Kidney epithelial cell (primary cell): ENCODE measurements at places on chromosomes 1 and 21. TPM values are rescaled to one million over a fixed set of nuclear protein-coding genes. Genes with fewer than 3 reads are reported as not detected.
A peak's percentile ranks its signal among the peaks of the same experiment; 100 is the strongest.

DNA sequence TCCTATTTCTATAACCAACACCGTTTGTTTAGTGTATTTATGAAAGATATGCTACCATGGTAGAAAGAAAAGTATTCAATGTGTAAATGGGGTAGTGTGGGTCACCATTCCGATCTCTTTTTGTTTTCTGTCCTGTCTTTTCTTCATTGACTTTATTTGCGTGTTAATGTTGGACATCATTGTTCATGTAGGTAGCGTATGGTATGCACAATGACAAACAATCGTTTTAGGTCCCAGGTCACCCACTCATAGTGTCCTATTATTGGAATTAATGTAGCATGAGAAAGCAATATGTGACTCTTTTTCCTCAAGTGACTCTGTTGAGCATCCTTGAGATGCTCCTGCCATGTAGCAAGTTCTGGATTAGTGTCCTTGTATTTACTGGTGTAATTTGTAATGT is 25.4 kb downstream of the ATP5PO start:
- DNase-seq: no peak

The FAM151A gene
- not detected in 2 replicates for total RNA-seq

DNA sequence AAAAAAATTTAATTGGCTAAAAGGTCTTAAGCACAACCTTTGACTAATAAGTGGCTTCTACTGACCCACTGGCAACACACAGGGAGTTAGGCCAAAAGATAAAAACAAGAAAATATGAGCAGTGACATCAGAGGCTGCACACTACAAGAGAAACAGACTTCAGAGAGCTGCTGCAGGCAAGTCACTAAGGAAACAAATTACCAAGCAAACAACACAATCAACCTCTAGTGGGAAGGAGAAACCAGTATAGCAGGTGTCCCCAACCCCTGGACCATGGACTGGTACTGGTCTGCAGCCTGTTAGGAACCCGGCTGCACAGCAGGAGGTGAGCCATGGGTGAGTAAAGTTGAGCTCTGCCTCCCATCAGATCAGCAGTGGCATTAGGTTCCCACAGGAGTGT is 20.8 kb upstream of the ENSA start:
- no peak for DNase-seq

The TRPM2 gene
- total RNA-seq: 2.8 and 2.9 TPM in 2 replicates

DNA sequence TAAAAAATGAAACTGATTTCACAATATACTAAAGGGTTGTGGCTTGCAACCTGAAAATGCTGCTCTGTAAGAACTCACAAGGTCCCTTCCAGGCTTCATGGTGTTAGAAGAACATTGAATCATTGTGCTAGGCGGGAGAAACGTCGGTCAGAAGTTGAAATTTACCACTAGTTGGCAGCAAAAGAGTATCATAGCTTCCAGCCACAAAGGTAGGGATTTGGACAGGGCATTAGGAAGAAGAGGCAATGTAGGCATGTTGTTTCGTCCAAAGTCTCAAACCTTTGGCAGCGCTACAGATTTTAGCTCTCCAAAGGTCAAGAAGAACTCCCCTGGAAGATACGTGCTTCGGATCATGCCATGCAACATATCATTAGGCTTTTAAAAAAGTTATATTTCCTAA is 62.5 kb upstream of the ZP4 start:
- DNase-seq: no peak

GRCh38 chr1:162003830-162004215 is 19.8 kb downstream of the OLFML2B start:
- peak; percentile 86 for DNase-seq

DNA sequence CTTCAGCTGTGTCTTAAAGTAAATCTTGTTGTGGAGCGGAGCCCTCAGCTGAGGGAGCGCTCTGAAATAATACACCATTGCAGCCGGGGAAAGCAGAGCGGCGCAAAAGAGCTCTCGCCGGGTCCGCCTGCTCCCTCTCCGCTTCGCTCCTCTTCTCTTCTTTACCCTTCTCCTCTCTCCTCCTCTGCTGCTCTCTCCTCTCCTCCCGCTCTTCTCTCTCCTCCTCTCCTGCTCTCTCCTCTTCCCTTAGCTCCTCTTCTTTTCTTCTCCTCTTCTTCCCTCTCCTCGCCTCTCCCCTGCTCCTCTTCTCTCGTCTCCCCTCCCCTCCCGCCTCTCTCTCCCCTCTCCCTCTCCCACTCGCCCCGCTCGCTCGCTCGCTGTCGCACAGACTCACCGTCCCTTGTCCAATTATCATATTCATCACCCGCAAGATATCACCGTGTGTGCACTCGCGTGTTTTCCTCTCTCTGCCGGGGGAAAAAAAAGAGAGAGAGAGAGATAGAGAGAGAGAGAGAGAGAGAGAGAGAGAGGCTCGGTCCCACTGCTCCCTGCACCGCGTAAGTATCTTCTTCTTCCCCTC is at the start of gene PROX1:
TSS of gene PROX1 (plus strand) at position 47 of the 580 bp plus-strand sequence. CDS start 8,563 bp downstream, outside the sequence.
- peak; percentile 72 for DNase-seq

DNA sequence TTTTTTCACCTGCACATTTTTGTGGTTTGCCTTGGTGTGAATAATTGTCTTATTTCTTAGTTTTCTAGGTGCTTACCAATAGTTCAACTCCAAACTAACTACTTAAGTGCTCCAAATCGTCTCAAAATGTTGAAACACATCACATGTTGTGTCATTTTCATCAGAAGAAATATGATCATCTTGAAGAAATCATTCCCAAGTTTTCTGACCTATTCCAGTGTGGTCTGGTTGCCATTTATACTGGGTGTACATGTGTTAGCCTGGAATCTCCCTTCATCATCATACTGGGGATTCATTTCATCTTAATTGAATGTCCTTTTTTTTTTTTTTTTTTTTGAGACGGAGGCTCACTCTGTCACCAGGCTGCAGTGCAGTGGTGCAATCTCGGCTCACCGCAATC is 67.0 kb downstream of the EIF2B3 start:
- DNase-seq: no peak

DNA sequence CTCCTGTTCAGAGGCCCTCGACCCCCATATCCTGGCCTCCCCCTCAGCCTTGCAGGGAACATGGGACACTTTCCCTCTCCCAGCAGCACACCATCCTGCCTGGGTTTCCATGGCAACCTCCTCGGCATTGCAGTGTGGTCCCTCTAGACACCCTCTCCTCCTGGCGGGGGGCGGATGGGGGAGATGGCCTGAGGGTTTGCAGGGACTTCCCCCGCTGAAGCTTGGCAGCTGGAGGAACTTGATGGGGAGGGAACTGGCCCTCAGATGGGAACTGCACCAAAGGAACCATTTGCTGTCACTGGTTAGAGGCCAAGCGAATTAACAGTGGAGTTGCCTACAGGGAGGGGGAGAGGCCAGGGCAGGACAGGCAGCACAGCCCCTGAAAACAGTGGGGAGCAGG is 28.7 kb downstream of the RIMS3 start:
- no peak for DNase-seq

DNA sequence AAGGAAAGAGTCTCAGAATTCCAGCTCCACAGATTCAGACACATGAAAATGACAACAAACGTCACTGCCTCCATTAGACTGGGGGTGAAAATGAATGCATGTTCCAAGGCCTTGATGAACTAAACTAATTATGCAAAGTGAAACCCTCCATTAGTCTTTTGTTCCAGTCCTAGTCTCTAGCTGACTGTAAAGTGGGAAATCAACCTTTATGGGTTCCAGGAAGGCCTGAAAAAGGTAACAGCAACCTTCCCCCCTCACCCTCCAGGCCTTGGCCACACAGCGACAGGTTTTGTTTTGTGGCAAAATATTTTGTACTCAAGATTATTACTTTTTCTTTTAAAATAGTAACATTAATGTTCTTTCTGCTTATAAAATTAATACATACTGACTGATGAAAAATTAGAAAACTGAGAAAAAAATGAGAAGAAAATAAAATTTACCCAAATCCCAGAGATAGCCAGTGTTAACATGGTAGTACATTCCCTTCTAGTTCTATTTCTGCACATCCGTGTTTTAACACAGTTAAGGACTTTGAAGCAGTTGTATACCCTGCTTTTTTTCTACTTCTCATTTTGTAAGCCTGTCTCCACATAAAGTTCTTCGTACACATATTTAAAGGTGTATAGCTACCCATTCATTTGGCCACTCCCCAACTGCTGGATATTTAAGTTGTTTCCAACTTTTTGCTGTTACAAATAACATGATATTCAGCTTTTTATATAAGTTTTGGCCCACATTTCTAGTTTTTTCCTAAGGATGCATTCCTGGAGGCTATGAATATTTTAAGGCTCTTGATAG is 60.9 kb downstream of the CD2 start:
- DNase-seq: no peak

DNA sequence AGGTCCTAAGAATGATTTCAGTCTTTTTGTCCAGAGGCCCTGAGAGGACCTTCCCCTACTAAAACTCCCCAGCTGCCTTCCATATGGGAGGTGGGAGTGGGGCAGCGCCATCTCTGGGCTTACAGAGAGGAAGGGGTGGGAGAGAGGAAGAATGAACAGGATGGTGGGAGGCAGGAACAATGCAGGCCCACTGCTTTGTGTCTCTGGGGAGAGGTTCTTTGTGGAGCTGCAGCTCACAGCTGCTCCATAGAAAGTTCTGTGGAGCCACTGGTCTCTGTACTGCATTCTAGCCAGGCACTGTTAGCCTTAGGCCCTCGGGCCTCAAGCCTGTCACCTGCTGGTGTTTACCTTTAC is 43.6 kb upstream of the A3GALT2 start:
- no peak for DNase-seq

The LRRC39 gene
- 0.08 and 0.41 TPM in 2 replicates for total RNA-seq

The ZNF669 gene
- total RNA-seq: 21.0 and 31.2 TPM in 2 replicates

GRCh38 chr1:214423045-214423444 is 128.4 kb downstream of the PTPN14 start:
- no peak for DNase-seq

The TMCO4 gene
- 11.8 and 13.0 TPM in 2 replicates for total RNA-seq

GRCh38 chr1:7640920-7641585 is 130.0 kb upstream of the VAMP3 start:
- DNase-seq: no peak

DNA sequence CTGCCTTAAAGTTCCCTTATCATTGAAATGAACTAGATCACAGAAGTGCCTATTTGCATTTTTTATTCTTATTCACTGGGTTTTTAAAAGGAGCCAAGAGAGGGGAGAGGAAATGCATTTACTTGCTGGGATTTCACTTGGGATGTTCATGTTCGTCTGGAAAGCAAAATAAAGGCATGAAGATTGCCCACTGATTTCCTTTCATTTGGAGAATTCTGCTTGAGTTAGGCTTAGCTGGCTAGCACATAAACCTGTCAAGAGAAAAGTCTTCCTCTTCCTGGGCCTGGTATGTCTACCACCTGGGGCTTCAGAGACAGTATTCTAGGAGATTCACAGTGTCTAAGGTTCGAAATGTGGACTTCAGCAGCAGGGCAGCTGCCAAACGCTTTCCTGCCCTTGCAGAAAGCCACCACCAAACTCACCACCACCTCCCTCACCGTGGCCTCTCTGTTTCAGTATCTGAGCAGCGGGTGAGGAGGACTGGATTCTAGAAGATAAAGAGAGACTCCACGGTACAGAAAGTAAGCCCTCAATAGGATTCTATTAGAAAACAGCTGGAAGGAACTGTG is 44.5 kb downstream of the HIVEP3 start:
- DNase-seq: no peak

The LRRC3 gene
- total RNA-seq: 3.4 and 3.6 TPM in 2 replicates

DNA sequence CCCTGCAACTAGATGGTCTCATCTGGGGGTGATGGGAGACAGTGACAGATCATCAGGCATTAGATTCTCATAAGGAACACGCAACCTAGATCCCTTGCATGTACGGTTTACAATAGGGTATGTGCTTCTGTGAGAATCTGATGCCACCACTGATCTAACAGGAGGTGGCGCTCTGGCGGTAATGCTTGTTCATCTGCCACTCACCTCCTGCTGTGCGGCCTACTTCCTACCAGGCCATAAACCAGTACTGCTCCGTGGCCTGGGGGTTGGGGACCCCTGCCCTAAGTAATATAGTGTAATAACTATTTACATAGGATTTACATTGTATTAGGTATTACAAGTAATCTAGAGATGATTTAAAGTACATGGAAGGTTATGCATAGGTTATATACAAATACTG is 134.9 kb downstream of the CLEC20A start:
- no peak for DNase-seq

The SMYD2 gene
- 54.7 and 60.7 TPM in 2 replicates for total RNA-seq
